ENCODE measurements at places on chromosomes 1 and 21. TPM values are rescaled to one million over a fixed set of nuclear protein-coding genes. Genes with fewer than 3 reads are reported as not detected.
A peak's percentile ranks its signal among the peaks of the same experiment; 100 is the strongest.

- H3K27me3 ChIP-seq: no peaks in the 10 kb centered on the region
- peak overlapping the region; percentile 85 for H3K4me3 ChIP-seq
- H3K27ac ChIP-seq: peak overlapping the region; percentile 92
- H3K4me1 ChIP-seq: peaks cover 46% of the 10 kb centered on the region
- no peaks in the 10 kb centered on the region for H3K36me3 ChIP-seq
Observed at GRCh38 chr1:157993918-157994605, 617 bp downstream of the KIRREL1 start.

- peak overlapping the region; percentile 91 for H3K4me3 ChIP-seq
- H3K27me3 ChIP-seq: no peaks in the 10 kb centered on the region
- H3K36me3 ChIP-seq: no peaks in the 10 kb centered on the region
- peaks cover 6% of the 10 kb centered on the region for H3K4me1 ChIP-seq
- no peak overlapping the region for H3K27ac ChIP-seq
Observed at GRCh38 chr1:119646521-119647227, 1.4 kb downstream of the ZNF697 start.

DNA sequence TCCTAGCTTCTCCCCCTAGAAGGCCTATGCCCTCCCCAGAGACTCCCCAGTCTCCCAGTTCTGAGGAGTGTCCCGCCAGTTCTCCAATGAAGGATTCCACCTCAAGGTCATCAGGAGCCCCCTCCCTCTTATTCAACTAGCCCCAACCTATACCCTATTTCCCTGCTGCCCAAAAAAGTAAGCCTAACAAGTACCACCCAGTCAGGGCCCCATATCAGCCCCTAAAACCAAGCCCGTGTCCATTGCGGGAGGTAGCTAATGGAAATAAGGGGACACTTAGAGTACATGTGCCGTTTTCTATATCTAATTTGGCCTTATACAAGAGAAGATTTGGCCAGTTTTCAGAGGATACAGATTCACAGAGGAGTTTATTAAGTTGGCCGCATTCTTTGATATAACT is 416.2 kb downstream of the MATN1 start:
- H3K27me3 ChIP-seq: no peaks in the 10 kb centered on the region
- H3K4me1 ChIP-seq: no peaks in the 10 kb centered on the region
- DNase-seq: no peak

GRCh38 chr21:14095056-14095455 is 115.7 kb downstream of the LIPI start:
- no peaks in the 10 kb centered on the region for H3K27me3 ChIP-seq
- no peak for DNase-seq
- no peak overlapping the region for H3K4me3 ChIP-seq
- peaks cover 10% of the 10 kb centered on the region for H3K36me3 ChIP-seq

GRCh38 chr1:246608616-246609376 is 42.5 kb downstream of the CNST start:
- no peak overlapping the region for H3K4me3 ChIP-seq
- no peaks in the 10 kb centered on the region for H3K4me1 ChIP-seq
- DNase-seq: no peak
- H3K27ac ChIP-seq: no peak overlapping the region

DNA sequence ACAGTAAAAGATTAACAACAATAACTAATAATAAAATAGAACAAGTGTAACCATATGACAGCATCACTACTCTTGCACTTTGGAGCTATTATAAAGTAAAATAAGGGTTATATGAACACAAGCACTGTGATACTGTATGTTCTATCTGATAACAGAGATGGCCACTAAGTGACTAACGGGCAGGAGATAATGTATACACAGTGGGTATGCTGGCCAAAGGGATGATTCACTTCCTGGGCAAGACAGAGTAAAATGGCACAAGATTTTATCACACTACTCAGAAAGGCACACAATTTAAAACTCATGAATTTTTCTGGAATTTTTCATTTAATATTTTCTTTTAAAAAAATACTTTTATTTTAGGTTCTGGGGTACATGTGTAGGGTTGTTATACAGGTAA is 12.3 kb downstream of the SLC9C2 start:
- no peaks in the 10 kb centered on the region for H3K4me1 ChIP-seq

The LENEP gene
- polyA plus RNA-seq: not detected

The CASQ1 gene
- 1.4 TPM for polyA plus RNA-seq

- no peaks in the 10 kb centered on the region for H3K27me3 ChIP-seq
- H3K4me1 ChIP-seq: no peaks in the 10 kb centered on the region
- no peaks in the 10 kb centered on the region for H3K36me3 ChIP-seq
- no peak overlapping the region for H3K4me3 ChIP-seq
Observed at GRCh38 chr1:106944721-106945120, 111.8 kb upstream of the PRMT6 start.

GRCh38 chr1:229271448-229272159 is 693 bp downstream of the RAB4A start:
- peaks cover 19% of the 10 kb centered on the region for H3K4me1 ChIP-seq
- peak overlapping the region; percentile 78 for H3K27ac ChIP-seq
- DNase-seq: peak; percentile 68
- peak overlapping the region; percentile 63 for H3K4me3 ChIP-seq

DNA sequence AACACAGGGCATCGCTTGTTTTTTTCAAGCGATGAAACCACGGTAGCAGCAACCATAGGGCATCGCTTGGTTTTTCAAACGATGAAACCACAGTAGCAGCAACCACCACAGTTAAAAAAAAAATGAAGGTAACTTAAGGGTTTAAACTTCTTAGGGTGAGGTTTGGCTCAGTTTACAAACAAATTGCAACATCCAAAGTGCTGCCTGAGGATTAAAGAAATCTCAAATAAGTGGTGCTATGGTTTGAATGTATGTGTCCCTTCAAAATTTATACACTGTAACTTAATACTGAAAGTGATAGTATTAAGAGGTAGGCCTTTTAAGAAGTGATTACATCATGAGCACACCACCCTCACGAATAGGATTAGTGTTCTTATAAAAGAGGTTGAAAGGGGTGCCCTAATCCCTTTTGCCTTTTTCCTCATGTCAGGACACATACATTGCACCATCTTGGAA is 6.4 kb upstream of the GBP5 start:
- no peak overlapping the region for H3K4me3 ChIP-seq
- no peak overlapping the region for H3K27ac ChIP-seq
- no peaks in the 10 kb centered on the region for H3K36me3 ChIP-seq
- H3K4me1 ChIP-seq: no peaks in the 10 kb centered on the region
- no peaks in the 10 kb centered on the region for H3K27me3 ChIP-seq
- no peak for DNase-seq

DNA sequence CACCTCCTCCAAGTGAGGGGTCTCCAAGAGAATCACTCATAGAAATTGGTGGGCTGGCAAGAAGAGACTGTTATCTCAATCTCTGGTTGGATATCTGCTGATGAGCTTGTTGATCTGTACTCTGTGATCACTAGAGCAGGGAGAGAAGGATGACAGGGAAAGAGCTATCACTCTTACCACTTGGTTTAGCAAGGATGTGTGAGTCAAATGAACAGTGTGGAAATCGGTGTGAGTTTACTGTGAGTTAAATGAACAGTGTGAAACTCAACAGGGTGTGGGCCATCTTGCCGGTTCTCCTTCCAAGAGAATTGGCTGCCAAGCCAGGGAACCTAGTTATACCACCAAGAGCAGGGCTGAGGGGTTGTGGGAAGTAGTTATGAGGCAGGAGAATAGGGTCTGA is 33.3 kb upstream of the CD1D start:
- DNase-seq: no peak
- peaks cover under 1% of the 10 kb centered on the region for H3K27me3 ChIP-seq
- no peaks in the 10 kb centered on the region for H3K36me3 ChIP-seq
- H3K27ac ChIP-seq: no peak overlapping the region
- no peak overlapping the region for H3K4me3 ChIP-seq

- no peak overlapping the region for H3K4me3 ChIP-seq
- DNase-seq: no peak
- H3K27ac ChIP-seq: no peak overlapping the region
- H3K27me3 ChIP-seq: peaks cover 12% of the 10 kb centered on the region
- peaks cover 20% of the 10 kb centered on the region for H3K36me3 ChIP-seq
Observed at GRCh38 chr1:906600-907420, 16.9 kb upstream of the SAMD11 start.

DNA sequence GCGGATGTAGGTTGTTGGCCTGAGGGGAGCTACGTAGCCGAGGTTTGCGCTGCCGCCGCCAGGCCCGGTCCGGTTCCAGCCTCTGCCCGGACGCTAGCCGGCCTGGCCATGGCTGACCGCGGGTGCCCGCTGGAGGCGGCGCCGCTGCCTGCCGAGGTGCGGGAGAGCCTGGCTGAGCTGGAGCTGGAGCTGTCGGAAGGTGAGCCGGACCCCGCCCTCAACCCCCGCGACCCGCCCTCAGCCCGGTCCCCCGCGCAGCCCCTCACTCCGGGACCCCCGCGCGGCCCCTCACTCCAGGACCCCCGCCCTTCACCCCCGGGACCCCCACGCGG is 299 bp downstream of the DIP2A start:
- peak overlapping the region; percentile 40 for H3K27ac ChIP-seq
- H3K27me3 ChIP-seq: no peaks in the 10 kb centered on the region
- peaks cover 28% of the 10 kb centered on the region for H3K4me1 ChIP-seq
- peak overlapping the region; percentile 53 for H3K4me3 ChIP-seq
- no peak for DNase-seq

DNA sequence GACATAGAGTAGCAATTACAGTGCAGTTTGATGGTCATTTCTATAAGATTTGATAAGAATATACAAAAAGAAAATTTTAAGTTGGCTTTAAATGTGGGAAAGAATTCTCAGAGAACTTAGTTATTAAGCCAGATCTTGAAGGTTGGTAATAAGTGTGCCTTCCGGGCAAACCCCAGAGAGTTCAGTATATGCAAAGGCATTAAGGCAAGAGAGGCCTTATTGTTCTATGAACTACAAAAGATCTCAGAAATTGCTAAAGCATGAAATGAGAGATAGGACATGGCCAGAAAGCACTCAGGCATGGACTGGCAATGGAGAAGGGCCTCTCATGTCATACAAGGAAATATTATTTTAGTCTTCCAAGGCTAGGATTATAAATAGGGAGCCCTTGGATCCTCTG is 390.2 kb upstream of the C1orf87 start:
- DNase-seq: no peak
- no peak overlapping the region for H3K27ac ChIP-seq
- H3K27me3 ChIP-seq: no peaks in the 10 kb centered on the region
- no peaks in the 10 kb centered on the region for H3K36me3 ChIP-seq

DNA sequence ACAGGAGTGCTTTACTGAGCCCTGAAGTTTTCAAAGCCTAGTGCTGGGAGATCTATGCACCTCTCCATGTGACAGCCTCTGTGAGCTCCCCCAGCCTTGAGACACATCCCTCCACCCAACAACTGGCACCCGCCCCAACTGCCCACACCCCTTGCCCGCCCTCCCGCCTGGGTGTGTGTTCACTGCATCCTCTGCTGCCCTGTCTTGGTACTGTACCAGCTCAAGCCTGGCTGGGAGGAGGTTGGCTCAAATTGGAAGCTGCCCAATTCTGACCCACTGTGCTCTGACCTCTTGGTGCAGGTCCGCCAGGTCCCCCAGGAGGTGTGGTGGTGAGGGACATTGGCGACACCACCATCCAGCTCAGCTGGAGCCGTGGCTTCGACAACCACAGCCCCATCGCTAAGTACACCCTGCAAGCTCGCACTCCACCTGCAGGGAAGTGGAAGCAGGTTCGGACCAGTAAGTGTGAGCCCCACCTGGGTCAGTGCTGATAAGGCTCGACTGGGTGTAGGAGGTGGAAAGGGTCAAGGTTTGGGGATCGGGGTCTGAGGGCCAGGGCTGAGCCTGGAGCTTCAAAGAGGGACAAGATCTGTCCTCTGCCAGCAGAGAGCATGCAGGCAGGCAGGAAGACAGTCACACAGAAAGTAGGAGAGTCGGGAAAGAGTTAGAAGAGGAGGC is 18.0 kb downstream of the TMEM81 start:
- no peak overlapping the region for H3K27ac ChIP-seq
- peaks cover 61% of the 10 kb centered on the region for H3K36me3 ChIP-seq
- DNase-seq: no peak
- H3K4me3 ChIP-seq: no peak overlapping the region

DNA sequence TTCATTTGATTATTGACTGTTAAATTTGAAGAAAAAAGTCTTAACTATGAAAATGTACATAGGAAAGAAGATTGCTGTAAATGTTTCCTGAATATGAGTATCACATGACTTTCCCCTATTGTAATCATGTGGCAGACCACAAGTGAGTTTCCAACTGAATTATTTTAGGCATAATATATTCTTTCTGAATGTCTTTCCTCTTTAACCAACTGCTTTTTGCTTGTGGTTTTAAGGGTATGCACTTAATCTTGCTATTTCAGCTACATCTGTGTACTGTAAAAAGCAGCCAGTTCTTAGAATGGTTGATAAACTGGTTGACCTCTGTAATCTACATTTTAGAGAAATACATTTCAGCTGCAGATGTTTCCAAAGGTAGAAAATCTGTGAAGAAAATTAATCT is 400.7 kb downstream of the NEGR1 start:
- no peaks in the 10 kb centered on the region for H3K36me3 ChIP-seq
- DNase-seq: no peak
- no peak overlapping the region for H3K4me3 ChIP-seq
- H3K27ac ChIP-seq: no peak overlapping the region
- H3K4me1 ChIP-seq: no peaks in the 10 kb centered on the region
- H3K27me3 ChIP-seq: no peaks in the 10 kb centered on the region

- peaks cover 16% of the 10 kb centered on the region for H3K27me3 ChIP-seq
- DNase-seq: no peak
- H3K27ac ChIP-seq: no peak overlapping the region
- H3K4me1 ChIP-seq: peaks cover 11% of the 10 kb centered on the region
Observed at GRCh38 chr1:67308136-67308535, 463 bp downstream of the IL12RB2 start.

DNA sequence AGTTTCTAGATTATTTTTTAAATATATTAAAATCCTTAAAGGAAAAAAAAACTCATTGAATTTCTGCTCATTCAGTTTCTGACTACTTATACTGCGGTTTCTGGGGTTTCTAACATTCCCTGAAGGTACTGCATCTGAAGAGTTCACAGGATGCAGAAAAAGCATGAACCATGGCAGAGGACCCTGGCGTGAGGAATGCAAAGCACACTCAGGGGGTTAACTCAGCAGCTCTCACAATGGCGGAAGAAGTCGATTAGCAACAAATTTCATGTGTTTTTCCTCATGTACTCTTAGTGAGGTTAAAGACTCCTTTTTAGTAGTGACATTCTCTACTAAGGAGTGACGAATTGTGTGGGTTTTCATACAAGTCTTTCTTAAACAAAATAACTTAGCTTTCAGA is 975.6 kb downstream of the NCAM2 start:
- no peak overlapping the region for H3K27ac ChIP-seq
- no peaks in the 10 kb centered on the region for H3K36me3 ChIP-seq
- DNase-seq: no peak
- H3K4me3 ChIP-seq: no peak overlapping the region

The KCNE2 gene
- polyA plus RNA-seq: 0.86 TPM

GRCh38 chr1:196377811-196378210 is 230.4 kb downstream of the KCNT2 start:
- H3K27me3 ChIP-seq: no peaks in the 10 kb centered on the region
- H3K27ac ChIP-seq: no peak overlapping the region
- no peak for DNase-seq
- no peaks in the 10 kb centered on the region for H3K4me1 ChIP-seq
- H3K36me3 ChIP-seq: no peaks in the 10 kb centered on the region

The MTARC2 gene
- polyA plus RNA-seq: 26.4 TPM

The CSF3R gene
- polyA plus RNA-seq: 16.6 TPM

The EPS8L3 gene
- polyA plus RNA-seq: not detected

The RNU1-3 gene
- 1.2 TPM for polyA plus RNA-seq

- H3K4me1 ChIP-seq: peaks cover 26% of the 10 kb centered on the region
- no peak overlapping the region for H3K4me3 ChIP-seq
- no peak for DNase-seq
- H3K36me3 ChIP-seq: no peaks in the 10 kb centered on the region
- H3K27ac ChIP-seq: no peak overlapping the region
Observed at GRCh38 chr1:22323846-22324504, 127.7 kb upstream of the ZBTB40 start.

- no peaks in the 10 kb centered on the region for H3K36me3 ChIP-seq
- no peak for DNase-seq
- H3K27ac ChIP-seq: no peak overlapping the region
- no peak overlapping the region for H3K4me3 ChIP-seq
- peaks cover 4% of the 10 kb centered on the region for H3K27me3 ChIP-seq
Observed at GRCh38 chr1:221439747-221440501, 302.0 kb downstream of the DUSP10 start.

Measured in spinal cord (tissue), 10 donors.